ENCODE measurements at places on chromosomes 5 and 9.

GRCh38 chr5:149265597-149265996 is 6.1 kb upstream of the AFAP1L1 start:
- no peak for DNase-seq

GRCh38 chr9:99509900-99510535 is 287.9 kb downstream of the SEC61B start:
- no peak for DNase-seq

- no peak for DNase-seq
Observed at GRCh38 chr5:169410996-169411783, 110.3 kb upstream of the SLIT3 start.

DNA sequence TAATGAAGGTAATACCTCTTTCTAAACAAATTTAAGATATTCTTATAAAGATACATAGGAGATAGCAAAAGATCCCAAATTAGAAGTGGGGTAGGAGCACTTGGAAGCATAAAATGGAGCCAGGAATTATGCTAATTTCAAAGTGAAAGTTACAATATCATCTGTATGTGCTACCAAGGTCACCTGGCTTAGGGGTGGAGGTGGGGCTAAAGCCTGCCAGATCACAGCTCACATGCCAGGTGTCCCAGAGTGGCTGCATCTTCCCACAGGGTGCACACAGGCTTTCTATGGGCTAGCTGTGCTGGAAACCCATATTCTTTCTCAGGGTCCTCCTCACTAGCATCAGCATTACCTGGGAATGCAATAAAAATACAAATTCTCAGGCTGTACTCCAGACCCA is 118.2 kb upstream of the TXNDC8 start:
- DNase-seq = no peak

DNA sequence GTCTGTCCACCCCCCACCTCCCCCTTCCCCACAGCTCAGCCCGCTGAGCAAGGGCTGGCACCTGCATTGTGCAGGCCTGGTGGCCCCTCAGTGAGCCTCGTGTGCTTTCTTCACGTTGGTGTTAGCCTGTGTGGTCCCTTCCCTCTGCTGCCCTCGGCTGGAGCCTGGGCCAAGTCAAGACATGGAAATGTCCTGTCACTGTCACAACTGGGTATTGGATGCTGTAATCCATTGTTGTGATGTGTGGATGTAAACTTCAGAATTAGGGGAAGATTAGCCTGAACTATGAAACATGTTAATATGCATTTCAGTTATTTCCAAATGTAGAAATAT is 103.9 kb downstream of the TRIO start:
- DNase-seq = no peak

DNA sequence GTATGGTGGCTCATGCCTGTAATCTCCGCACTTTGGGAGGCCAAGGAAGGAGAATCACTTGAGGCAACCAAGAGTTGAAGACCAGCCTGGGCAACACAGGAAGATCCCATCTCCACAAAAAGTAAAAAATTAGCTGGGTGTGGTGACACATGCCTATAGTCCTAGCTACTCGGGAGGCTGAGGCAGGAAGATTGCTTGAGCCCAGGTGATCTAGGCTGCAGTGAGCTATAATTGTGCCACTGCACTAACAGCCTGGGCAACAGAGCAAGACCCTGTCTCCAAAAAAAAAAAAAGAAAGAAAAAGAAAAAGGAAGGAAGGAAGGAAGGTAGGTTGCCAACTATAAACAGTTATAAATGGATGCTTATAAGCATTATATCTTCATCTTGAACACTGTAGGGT is 51.0 kb downstream of the RFX3 start:
- no peak for DNase-seq

DNA sequence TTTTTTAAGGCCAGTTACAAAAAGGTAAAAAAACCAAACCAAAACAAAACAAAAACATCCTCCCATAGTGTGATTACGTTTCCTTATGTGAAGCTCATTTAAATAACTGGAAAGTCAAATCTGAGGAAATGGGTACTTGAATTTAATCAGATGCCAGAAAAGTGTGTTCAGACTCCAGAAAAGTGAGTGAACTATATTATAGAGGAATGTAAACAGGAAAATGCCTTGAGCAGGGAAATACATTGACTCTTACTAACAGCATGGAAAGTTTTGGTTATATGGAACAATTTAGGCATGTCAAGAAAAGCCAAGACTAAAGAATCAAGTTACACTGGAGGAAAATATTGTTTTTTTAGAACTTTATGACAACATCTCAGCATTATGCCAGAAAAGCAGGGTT is 37.8 kb upstream of the RNF20 start:
- no peak for DNase-seq

DNA sequence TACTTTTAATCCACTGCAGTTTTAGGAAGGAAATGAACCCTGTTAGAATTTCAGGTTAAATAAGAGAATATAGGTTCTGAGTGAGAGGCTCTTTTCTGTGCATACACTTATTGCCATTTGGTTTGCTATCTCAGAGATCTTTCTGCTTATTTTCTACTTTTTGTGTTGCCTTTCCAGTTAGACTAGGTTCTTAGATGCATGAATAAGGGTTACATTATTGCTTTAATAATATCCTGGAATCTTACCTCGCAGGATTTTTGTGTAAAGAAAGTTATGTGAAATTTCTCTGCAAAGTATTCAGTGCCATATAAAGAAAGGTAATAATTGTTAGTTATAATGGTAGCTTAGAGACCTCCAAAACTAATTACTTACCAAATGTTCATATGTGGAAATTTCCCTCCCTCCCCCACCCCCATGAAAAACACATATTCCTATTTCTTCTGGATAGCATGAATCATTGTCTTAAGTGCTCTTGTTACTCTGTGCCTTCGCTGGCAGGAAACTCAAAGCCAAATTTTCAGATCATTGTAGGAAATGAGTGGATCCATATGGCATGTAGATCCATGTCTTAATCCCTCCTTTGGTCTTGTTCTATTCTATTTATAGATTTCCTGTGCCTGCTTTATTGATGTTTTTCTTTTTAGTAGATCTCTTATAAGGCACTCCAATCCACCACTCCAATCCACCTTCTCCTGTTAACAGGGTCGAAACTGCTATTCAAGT is 2.7 kb upstream of the APBA1 start:
- DNase-seq = no peak

Measured in stimulated activated CD4-positive, alpha-beta T cell treated with anti-CD3 and anti-CD28 coated beads, Interleukin-12 subunit alpha, Interleukin-12 subunit beta, amount 100 ng/mL, for 4 hours (primary cell).